Activated T-cell treated with anti-CD3 and anti-CD28 coated beads, Interleukin-2, amount 50 U/mL, for 24 hours (primary cell): ENCODE measurements at places on chromosomes 4 and X.

DNA sequence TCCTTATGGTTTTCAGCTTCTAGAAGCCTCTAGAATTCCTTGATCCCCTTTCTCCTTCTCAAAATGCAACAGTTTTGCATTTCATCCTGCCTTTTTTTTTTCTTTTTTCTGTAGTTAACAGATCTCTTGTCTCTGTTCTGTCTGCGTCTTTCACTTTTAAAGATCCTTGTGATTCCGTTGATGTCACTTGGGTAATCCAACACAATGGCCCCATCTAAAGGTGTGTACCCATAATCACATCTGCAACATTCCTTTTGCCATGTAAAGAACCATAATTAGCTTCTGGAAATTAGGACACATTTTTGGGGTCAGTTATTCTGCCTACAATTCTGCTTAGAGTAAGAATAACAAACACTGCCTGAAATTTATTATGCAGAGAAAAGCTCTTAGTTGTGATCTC lies 1180.9 kb upstream of the ADGRL3 start:
- no peak overlapping the region for H3K4me3 ChIP-seq
- no peaks in the 10 kb centered on the region for H3K27me3 ChIP-seq
- no peak overlapping the region for H3K27ac ChIP-seq
- DNase-seq = no peak

- H3K27me3 ChIP-seq = peaks cover 39% of the 10 kb centered on the region
- no peak overlapping the region for H3K27ac ChIP-seq
- no peaks in the 10 kb centered on the region for H3K4me1 ChIP-seq
- DNase-seq = no peak
Observed at GRCh38 chrX:151977923-151978322, 3.4 kb upstream of the GABRE start.

DNA sequence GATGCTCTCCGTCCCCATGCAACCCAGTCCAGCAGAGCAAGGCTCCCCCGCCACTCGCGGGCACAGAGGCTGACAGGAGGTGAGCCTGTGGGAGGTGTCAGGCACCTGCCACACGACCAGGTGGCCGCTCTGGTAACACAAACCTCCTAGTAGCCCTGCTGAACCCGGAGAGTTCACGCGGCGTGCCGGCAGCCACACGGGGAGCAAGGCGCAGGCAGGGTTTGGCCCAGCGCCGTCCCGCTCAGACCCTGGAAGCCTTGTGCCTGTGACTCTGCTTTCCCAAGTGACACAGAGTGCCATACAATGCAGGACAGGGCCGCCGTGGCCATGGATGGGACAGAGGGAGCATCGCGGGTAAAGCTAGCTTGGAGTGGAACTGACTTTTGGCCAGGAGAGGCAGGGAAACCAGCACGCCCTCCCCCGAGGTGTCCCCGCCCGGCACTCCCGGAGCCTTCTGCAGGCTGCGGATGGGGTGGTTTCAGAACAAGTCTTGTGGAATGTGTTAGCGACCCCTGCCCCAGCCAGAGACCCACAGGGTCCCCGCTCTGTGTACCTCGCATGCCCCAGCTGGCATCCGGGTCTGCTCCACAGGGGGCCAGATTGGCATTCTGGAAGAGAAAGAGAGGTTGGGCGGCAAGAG lies 44.7 kb upstream of the AFAP1 start:
- no peaks in the 10 kb centered on the region for H3K36me3 ChIP-seq
- DNase-seq = no peak
- H3K4me3 ChIP-seq = no peak overlapping the region

DNA sequence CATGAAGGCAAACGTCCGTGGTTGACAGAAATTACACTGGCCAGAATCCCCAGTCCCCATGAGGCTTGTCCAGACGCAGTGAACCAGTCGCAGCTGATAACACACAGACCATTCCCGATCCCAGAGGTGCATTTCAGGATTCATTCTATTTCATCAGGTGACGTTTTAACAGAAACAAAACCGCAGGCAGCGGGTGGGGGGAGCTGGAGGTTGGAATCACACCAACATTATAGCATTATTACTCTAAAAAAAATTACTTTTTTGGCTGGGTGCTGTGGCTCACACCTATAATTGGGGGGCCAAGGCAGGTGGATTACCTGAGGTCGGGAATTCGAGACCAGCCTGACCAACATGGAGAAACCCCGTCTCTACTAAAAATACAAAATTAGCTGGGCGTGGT lies 25.2 kb downstream of the NOP14 start:
- H3K4me3 ChIP-seq = peak overlapping the region; percentile 28
- no peaks in the 10 kb centered on the region for H3K27me3 ChIP-seq
- H3K27ac ChIP-seq = peak overlapping the region; percentile 56
- H3K36me3 ChIP-seq = peaks cover 85% of the 10 kb centered on the region
- H3K4me1 ChIP-seq = peaks cover 69% of the 10 kb centered on the region
- DNase-seq = peak; percentile 21

DNA sequence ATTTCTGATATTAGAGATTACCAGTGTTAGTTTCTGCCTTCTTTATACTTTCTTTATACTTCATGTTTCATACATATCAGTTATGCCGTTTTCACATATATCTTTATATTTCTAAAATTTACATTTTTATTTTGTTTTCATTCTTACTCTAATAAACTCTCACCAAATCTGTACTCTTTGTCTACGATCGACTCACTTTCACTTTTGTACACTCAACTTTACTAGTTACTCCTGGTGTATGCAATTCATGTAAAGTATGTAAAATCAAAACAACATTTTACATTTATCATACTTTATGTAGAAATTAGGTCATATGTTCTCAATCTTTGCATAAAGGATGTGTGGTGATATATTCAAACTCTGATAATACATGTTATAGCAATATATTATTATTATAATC lies 59.9 kb downstream of the UGT2A3 start:
- DNase-seq = no peak
- no peaks in the 10 kb centered on the region for H3K27me3 ChIP-seq
- no peak overlapping the region for H3K4me3 ChIP-seq
- no peak overlapping the region for H3K27ac ChIP-seq

DNA sequence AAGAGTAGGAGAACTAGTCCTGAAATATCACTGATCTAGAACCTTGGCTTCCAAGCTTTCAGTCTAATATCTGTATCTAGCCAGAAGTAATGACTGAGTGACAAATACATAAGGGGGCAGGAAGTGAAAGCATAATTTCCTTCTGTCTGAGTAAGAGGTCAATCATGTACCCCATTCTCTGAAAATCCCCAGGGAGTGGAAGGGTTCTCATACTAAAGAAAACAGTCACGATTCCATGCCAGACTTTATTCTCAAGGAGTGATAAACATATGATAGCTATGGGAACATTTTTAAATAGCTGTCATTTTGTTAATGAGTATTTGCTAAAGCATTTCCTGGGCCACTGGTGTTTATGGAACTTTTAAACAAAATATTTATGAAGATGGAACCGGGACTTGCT lies 308.5 kb downstream of the ARHGAP24 start:
- DNase-seq = no peak
- H3K4me1 ChIP-seq = no peaks in the 10 kb centered on the region
- H3K36me3 ChIP-seq = no peaks in the 10 kb centered on the region
- H3K27me3 ChIP-seq = no peaks in the 10 kb centered on the region

GRCh38 chr4:147025042-147025441 lies 79.4 kb upstream of the TTC29 start:
- H3K27ac ChIP-seq = no peak overlapping the region
- H3K36me3 ChIP-seq = no peaks in the 10 kb centered on the region
- H3K27me3 ChIP-seq = no peaks in the 10 kb centered on the region
- no peak overlapping the region for H3K4me3 ChIP-seq

- H3K4me1 ChIP-seq = peaks cover 72% of the 10 kb centered on the region
- no peak overlapping the region for H3K4me3 ChIP-seq
- H3K36me3 ChIP-seq = peaks cover 53% of the 10 kb centered on the region
Observed at GRCh38 chr4:68342134-68342533, 7.8 kb downstream of the YTHDC1 start.

GRCh38 chr4:31896349-31896748 lies 1176.2 kb downstream of the PCDH7 start:
- no peak overlapping the region for H3K4me3 ChIP-seq
- H3K27me3 ChIP-seq = no peaks in the 10 kb centered on the region
- DNase-seq = no peak

DNA sequence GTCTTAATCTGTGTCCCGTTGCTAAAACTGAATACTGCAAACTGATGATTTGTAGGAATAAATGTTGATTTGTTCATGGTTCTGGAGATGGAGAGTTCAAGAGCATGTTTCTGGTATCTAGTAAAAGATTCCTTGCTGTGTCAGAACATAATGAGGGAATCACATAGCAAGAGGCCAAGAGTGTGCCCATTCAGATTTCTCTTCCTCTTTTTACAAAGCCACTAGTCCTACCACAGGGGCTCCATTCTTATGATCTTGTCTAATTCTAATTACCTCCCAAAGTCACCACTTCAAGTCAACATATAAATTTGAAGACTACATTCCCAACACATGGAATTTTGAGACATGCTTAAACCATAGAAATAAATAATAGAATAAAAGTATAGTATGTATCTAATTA lies 608.8 kb upstream of the EPHA5 start:
- H3K36me3 ChIP-seq = no peaks in the 10 kb centered on the region
- no peaks in the 10 kb centered on the region for H3K4me1 ChIP-seq
- H3K27me3 ChIP-seq = no peaks in the 10 kb centered on the region
- H3K27ac ChIP-seq = no peak overlapping the region
- no peak overlapping the region for H3K4me3 ChIP-seq

DNA sequence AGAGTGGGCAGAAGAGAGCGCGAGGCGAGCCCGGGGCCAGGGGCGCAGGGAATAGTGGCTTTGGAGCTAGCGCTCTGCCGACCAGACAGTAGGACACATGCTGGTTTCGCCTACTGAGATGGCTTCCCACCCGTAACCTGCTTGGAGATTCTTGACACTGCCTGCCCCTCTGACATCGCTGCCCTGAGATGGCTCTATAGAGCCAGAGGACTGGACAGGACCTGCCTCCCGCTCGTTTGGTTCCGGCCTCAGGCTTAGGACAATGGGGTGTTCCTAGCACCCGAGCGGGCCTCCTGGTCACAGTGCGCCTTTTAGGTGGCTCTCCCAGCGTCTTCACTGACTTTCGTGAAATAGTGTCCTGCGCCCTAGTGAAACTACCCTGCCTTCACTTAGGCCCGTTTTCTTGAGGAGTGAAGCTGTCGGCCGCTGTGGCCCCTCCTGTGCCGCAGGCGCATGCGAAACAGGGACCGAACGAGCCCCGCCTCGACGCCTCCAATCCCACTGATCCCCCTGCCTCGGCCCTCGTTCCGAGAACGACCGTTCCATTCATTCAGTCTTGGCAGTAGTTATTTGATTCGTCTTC lies 608 bp downstream of the TAF1 start:
- H3K4me3 ChIP-seq = peak overlapping the region; percentile 82
- H3K27ac ChIP-seq = peak overlapping the region; percentile 98
- peaks cover 24% of the 10 kb centered on the region for H3K4me1 ChIP-seq
- H3K36me3 ChIP-seq = peaks cover 45% of the 10 kb centered on the region
- peaks cover 4% of the 10 kb centered on the region for H3K27me3 ChIP-seq
- peak; percentile 60 for DNase-seq

DNA sequence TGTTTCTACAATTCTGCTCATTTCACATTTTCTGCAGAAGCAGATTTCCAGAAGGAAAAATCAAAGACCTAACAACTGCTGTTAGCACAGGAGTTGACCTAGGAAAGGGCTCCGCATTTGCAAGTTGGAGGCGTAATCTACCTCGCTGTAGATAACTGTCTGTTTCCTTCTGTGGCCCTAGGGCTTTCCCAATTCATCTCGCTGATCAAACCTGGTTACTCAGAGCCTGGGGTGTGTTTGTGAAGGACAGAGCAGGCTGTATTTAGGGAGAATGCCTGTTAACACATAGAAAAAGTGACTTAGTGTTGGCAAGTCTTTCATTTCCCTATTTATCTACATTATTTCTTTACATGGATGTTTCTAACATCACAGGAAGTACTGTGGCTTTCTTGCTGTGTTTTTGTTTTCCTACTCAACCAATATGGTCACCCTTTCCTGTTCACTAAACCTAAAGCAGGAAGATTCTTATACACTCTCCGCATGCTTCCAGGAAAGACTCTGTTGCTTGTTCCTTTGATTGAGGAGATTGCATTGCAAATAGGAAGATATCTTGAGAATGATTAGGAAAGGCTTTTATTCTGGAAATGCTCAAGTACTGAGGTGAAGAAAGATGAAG lies 40.5 kb downstream of the AGA start:
- H3K27me3 ChIP-seq = no peaks in the 10 kb centered on the region
- H3K36me3 ChIP-seq = no peaks in the 10 kb centered on the region
- H3K4me3 ChIP-seq = no peak overlapping the region
- H3K27ac ChIP-seq = peak overlapping the region; percentile 11
- no peak for DNase-seq

- no peaks in the 10 kb centered on the region for H3K27me3 ChIP-seq
- peaks cover 46% of the 10 kb centered on the region for H3K4me1 ChIP-seq
- no peaks in the 10 kb centered on the region for H3K36me3 ChIP-seq
- H3K4me3 ChIP-seq = no peak overlapping the region
Observed at GRCh38 chr4:68451246-68452211, 4.3 kb downstream of the TMPRSS11E start.

DNA sequence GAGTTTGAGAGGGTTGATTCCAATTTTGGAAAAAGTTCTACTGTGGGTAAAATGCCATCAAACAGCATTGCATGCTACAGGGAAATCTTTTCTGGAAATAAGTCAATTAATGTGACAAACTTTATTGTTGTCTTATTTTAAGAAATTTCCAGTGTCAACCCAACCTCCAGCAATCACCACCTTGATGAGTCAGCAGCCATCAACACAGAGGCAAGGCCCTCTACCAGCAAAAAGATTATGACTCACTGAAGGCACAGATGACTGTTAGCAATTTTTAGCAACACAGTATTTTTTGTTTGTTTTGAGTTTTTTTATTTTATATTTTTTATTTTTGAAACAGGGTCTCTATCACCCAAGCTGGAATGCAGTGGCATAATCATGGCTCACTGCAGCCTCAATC lies 165.4 kb upstream of the C1QTNF7 start:
- H3K4me3 ChIP-seq = no peak overlapping the region
- no peak overlapping the region for H3K27ac ChIP-seq
- H3K36me3 ChIP-seq = no peaks in the 10 kb centered on the region
- H3K4me1 ChIP-seq = no peaks in the 10 kb centered on the region

DNA sequence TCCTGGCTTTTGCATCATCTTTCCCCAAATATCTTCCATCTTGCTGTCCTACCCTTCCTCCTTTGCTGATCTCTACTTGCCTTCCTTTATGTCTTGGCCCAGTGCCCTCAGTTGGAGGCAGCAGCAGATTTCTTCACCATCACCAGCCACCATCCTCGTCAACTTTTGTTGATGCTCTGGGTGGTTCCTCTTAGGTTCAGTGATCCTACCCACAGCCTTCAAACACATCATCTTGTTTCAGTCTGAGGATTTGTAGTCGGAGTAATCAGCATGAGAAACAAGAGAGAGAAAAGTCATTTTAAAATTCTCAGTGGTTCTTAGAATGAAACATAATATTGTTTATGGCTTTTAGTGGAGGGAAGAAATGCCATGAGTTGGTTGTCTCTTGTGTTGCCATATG lies 65.8 kb downstream of the FTHL17 start:
- H3K27ac ChIP-seq = no peak overlapping the region
- no peak for DNase-seq
- H3K4me3 ChIP-seq = no peak overlapping the region
- H3K4me1 ChIP-seq = no peaks in the 10 kb centered on the region
- H3K36me3 ChIP-seq = no peaks in the 10 kb centered on the region

GRCh38 chr4:26237916-26238315 lies 82.9 kb upstream of the RBPJ start:
- peaks cover 22% of the 10 kb centered on the region for H3K4me1 ChIP-seq
- no peaks in the 10 kb centered on the region for H3K36me3 ChIP-seq
- no peak for DNase-seq
- H3K4me3 ChIP-seq = no peak overlapping the region
- H3K27ac ChIP-seq = no peak overlapping the region
- H3K27me3 ChIP-seq = no peaks in the 10 kb centered on the region

GRCh38 chrX:10922159-10922558 lies 189.0 kb upstream of the HCCS start:
- no peaks in the 10 kb centered on the region for H3K4me1 ChIP-seq
- H3K27ac ChIP-seq = no peak overlapping the region
- no peaks in the 10 kb centered on the region for H3K36me3 ChIP-seq
- H3K4me3 ChIP-seq = no peak overlapping the region
- no peak for DNase-seq
